Smooth muscle cell of the pulmonary artery (primary cell): ENCODE measurements at places on chromosomes 16 and 17. TPM values are rescaled to one million over a fixed set of nuclear protein-coding genes. Genes with fewer than 3 reads are reported as not detected.

The FSCN2 gene
- 2.0 and 11.0 TPM in 2 replicates for total RNA-seq

The AARSD1 gene
- total RNA-seq, result 18.2 and 20.0 TPM in 2 replicates

The TNK1 gene
- total RNA-seq, result 0.20 and 0.26 TPM in 2 replicates

The USP43 gene
- not detected in 2 replicates for total RNA-seq

The CDRT4 gene
- total RNA-seq, result 3.4 and 6.7 TPM in 2 replicates

The ITGB4 gene
- total RNA-seq, result 0.13 and 0.69 TPM in 2 replicates
